Tibial nerve (tissue), 4 donors: ENCODE measurements at places on chromosomes 2 and 18.

DNA sequence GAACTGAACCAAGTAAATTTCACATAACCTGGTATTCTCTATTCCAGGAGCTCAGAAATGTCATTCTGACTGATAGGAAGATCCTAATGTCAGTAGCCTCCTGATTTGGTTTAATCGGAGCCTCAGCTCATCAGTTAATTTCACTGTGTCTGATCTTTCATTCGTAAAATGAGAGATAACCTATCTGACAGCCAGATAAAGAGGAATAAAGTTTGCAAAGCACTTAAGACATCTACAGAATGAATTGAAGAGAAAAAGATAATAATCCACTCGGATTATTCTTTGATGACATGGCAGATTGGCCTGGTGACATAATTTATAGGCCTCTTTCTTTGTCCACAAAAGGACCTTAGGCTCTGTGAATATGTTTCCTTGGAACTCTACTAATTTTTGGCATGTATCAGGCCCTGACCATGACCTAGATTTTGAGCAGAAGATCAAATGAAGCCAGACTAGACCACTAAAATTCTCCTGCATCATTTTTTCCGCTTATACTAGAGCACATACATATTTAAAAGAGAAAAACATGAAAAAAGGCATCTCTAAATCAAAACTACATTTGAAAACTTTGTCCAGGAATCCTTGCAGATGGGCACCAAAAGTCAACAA, 312.4 kb downstream of the MTX2 start:
- no peak for DNase-seq
- no peak overlapping the region for H3K4me3 ChIP-seq
- no peak overlapping the region for H3K27ac ChIP-seq
- H3K36me3 ChIP-seq = no peaks in the 10 kb centered on the region

GRCh38 chr2:80073134-80073561, 231.4 kb downstream of the LRRTM1 start:
- no peaks in the 10 kb centered on the region for H3K27me3 ChIP-seq
- no peaks in the 10 kb centered on the region for H3K36me3 ChIP-seq
- no peaks in the 10 kb centered on the region for H3K4me1 ChIP-seq
- peak; percentile 23 for DNase-seq
- H3K27ac ChIP-seq = no peak overlapping the region
- H3K4me3 ChIP-seq = no peak overlapping the region

GRCh38 chr2:242065426-242065825, 195.9 kb downstream of the RTP5 start:
- no peaks in the 10 kb centered on the region for H3K27me3 ChIP-seq
- no peaks in the 10 kb centered on the region for H3K4me1 ChIP-seq
- no peaks in the 10 kb centered on the region for H3K36me3 ChIP-seq
- no peak overlapping the region for H3K4me3 ChIP-seq
- no peak overlapping the region for H3K27ac ChIP-seq

DNA sequence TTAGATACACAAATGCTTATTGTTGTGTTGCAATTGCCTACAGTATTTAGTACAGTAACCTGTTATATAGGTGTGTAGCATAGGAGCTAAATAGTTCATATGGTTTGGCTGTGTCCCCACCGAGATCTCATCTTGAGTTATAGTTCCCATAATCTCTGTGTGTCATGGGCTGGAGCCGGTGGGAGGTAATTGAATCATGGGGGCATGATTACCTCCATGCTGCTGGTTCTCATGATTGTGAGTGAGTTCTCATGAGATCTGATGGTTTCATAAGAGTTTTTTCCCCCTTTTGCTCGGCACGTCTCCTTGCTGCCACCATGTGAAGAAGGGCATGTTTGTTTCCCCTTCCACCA, 190.5 kb upstream of the SESTD1 start:
- no peaks in the 10 kb centered on the region for H3K36me3 ChIP-seq
- no peak overlapping the region for H3K4me3 ChIP-seq

DNA sequence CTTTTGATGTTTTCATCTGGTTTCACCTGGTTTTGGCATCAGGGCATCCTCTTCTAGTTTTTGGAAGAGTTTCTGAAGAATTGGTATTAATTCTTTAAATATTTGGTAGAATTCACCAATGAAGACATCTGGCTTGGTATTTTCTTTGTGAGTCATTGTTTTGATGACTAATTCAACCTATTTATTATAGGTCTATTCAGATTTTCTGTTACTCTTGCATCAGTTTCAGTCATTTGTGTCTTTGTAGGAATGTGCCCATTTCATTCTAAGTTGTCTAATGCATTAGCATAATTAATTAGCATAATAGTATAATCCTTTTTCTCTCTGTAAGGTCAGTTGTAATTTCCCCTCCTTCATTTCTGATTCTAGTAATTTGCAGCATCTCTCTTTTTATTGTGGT, 8.0 kb downstream of the GNLY start:
- no peak for DNase-seq
- H3K36me3 ChIP-seq = no peaks in the 10 kb centered on the region
- H3K4me1 ChIP-seq = peaks cover 15% of the 10 kb centered on the region
- no peak overlapping the region for H3K27ac ChIP-seq
- no peaks in the 10 kb centered on the region for H3K27me3 ChIP-seq

DNA sequence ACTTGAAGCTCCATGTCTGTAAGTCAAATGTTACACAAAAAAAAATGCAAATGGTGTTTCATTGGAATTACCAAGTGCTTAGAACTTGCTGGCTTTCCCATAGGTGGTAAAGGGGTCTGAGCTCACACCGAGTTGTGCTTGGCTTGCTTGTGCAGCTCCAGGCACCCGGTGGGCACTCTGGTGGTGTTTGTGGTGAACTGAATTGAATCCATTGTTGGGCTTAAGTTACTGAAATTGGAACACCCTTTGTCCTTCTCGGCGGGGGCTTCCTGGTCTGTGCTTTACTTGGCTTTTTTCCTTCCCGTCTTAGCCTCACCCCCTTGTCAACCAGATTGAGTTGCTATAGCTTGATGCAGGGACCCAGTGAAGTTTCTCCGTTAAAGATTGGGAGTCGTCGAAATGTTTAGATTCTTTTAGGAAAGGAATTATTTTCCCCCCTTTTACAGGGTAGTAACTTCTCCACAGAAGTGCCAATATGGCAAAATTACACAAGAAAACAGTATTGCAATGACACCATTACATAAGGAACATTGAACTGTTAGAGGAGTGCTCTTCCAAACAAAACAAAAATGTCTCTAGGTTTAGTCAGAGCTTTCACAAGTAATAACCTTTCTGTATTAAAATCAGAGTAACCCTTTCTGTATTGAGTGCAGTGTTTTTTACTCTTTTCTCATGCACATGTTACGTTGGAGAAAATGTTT, 97.9 kb upstream of the IL1R2 start:
- H3K4me3 ChIP-seq = no peak overlapping the region
- no peak overlapping the region for H3K27ac ChIP-seq
- no peak for DNase-seq
- no peaks in the 10 kb centered on the region for H3K36me3 ChIP-seq
- no peaks in the 10 kb centered on the region for H3K4me1 ChIP-seq
- H3K27me3 ChIP-seq = no peaks in the 10 kb centered on the region

- H3K36me3 ChIP-seq = no peaks in the 10 kb centered on the region
- no peak overlapping the region for H3K27ac ChIP-seq
- no peak for DNase-seq
- no peaks in the 10 kb centered on the region for H3K4me1 ChIP-seq
Measured at GRCh38 chr2:20391951-20392699, 41.5 kb upstream of the PUM2 start.

DNA sequence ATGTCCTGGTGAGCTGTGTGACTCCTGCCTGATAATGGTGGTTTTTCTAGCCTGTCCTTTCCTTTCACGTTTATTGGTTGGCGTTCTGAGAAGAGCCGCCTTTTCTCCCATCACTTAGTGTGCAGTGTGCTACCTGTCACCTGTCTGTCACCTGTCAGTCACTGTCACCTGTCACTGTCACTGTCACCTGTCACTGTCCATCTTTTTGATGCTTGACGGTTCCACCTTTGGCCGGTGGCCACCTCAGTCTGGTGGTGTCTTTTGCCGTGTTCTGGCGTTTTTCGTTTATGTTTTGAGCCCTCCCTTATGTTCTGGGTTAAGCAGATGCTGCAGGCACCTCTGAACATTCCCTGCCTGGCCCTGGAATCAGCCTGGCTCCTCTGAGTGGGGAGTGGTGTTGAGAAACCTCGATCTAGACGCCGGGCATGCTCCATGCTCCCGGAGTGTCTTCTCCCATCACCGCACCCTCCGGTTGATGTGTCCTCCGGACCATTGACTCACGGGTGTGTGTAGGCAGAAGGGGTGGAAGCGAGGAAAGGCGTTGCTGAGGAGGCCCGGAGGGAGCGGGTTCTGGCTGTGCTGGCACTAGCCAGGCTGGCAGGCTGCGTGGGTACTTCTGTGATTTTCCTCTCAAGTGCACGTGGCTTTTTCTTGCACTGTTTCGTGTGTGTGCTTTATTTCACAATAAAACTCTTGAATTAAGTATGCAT, 20.7 kb downstream of the DTYMK start:
- no peak for DNase-seq
- H3K4me1 ChIP-seq = no peaks in the 10 kb centered on the region
- peaks cover 32% of the 10 kb centered on the region for H3K36me3 ChIP-seq

- no peaks in the 10 kb centered on the region for H3K36me3 ChIP-seq
- no peaks in the 10 kb centered on the region for H3K4me1 ChIP-seq
- H3K27me3 ChIP-seq = no peaks in the 10 kb centered on the region
Measured at GRCh38 chr2:28269019-28269784, 123.5 kb upstream of the FOSL2 start.

DNA sequence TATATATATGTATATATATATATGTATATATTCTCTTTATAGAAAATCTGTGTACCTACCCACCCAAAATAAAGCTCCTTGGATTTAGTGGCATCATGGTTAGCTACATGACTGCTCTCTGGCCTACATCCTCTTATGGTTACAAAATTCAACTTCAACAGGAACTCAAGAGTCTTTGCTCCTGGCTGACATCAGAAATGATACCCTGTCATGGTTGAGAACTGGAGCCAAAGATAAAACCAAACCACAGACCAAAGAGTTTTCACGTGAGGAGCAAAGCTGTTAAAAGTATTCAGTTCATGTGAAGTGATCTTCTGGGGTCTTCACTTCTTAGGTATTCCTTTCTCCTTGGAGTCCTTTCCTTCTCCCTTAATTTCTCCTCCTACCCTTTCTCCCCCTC, 476.3 kb downstream of the SOX11 start:
- no peaks in the 10 kb centered on the region for H3K4me1 ChIP-seq
- H3K36me3 ChIP-seq = no peaks in the 10 kb centered on the region
- DNase-seq = no peak
- no peaks in the 10 kb centered on the region for H3K27me3 ChIP-seq

GRCh38 chr2:23465936-23466335, 81.0 kb downstream of the KLHL29 start:
- H3K27ac ChIP-seq = peak overlapping the region; percentile 75
- H3K36me3 ChIP-seq = no peaks in the 10 kb centered on the region
- no peak overlapping the region for H3K4me3 ChIP-seq
- no peaks in the 10 kb centered on the region for H3K27me3 ChIP-seq
- H3K4me1 ChIP-seq = peaks cover 16% of the 10 kb centered on the region

- H3K4me3 ChIP-seq = no peak overlapping the region
- H3K4me1 ChIP-seq = peaks cover 4% of the 10 kb centered on the region
- H3K36me3 ChIP-seq = no peaks in the 10 kb centered on the region
- H3K27me3 ChIP-seq = no peaks in the 10 kb centered on the region
- no peak for DNase-seq
- no peak overlapping the region for H3K27ac ChIP-seq
Measured at GRCh38 chr2:106115665-106116064, 78.4 kb downstream of the UXS1 start.

- H3K4me1 ChIP-seq = no peaks in the 10 kb centered on the region
- no peak overlapping the region for H3K4me3 ChIP-seq
- no peaks in the 10 kb centered on the region for H3K27me3 ChIP-seq
- H3K27ac ChIP-seq = no peak overlapping the region
Measured at GRCh38 chr2:163919717-163920116, 183.9 kb upstream of the FIGN start.

DNA sequence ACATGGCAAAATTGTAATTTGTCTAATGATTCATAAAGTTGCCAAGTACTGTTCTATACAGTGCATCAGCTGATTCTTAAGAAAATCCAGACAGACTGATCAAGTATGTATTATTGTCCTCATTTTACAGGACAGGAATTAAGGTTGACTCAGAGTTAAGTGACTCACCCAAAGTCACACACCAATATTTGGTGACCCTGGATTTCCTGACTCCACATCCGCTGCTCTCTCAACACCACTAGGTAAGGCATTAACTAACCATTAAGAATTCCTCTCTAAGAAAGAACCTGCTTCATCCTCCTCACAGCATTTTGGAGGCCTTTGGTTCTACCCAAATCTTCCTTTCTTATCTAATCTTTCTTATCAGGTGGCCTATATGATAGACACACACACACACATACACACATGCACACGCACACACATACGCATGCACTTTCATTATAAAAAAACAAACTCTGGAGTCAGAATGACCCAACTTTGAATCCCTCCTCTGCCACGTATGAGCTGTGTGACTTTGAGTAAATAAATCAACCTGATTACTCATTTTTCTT, 150.8 kb downstream of the ANKRD44 start:
- no peak for DNase-seq
- no peak overlapping the region for H3K4me3 ChIP-seq
- no peaks in the 10 kb centered on the region for H3K36me3 ChIP-seq

DNA sequence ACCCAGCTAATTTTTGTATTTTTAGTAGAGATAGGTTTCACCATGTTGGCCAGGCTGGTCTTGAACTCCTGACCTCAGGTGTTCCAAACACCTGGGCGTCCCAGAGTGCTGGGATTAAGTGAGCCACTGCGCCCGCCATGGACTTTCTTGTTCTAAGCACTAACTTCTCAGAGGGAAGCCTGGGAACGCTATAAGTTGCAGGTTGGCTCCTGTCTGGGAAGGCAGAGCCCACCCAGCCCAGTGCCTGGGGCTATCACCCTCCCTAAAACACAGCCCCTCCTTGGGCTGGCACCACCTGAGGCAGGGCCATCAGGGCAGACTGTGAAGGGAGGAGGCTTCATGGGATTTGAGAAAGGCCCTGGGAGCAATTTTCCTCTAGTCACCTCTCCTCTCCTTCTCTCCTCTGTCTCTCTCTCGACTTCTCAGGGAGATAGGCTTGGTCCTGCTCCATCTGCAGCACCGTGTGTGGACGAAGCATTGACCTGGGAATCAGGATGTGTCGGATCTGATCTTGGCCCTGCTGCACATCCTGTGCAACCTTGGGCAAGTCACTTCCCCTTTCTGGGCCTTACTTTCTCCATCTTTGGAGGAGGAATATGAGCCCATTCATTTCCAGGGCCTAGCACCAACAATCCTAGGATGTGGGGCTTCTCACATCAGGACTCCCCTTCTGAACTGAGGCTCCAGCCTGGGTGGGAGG, 10.9 kb downstream of the PSD4 start:
- no peak overlapping the region for H3K27ac ChIP-seq
- H3K4me1 ChIP-seq = no peaks in the 10 kb centered on the region
- no peak overlapping the region for H3K4me3 ChIP-seq

DNA sequence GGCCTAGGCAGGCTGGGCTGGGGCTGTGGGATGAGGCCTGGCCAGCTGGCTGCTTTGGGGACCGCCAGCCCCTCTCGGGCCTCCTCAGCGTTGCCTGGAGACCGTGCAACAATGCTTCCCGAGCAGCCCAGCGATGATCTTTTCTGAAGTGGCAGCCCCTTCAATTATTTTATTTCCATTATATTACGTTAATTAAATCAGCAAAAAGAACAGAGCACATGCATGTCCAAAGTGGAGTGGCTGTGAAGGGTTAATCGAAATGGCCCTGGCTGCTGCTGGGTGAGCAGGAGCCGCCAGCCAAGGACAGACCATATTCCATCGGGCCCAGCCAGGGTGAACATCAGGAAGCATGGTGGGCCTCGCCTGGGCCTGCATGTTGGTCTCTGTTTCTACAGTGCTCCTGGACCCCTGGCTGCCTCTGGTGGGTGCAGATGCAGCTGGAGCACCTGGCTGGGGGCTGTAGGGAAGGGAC, 245.5 kb downstream of the MYCN start:
- no peaks in the 10 kb centered on the region for H3K4me1 ChIP-seq
- no peak for DNase-seq
- no peak overlapping the region for H3K27ac ChIP-seq
- H3K36me3 ChIP-seq = no peaks in the 10 kb centered on the region
- no peak overlapping the region for H3K4me3 ChIP-seq
- no peaks in the 10 kb centered on the region for H3K27me3 ChIP-seq
